WERI-Rb-1 (cell line): ENCODE measurements at places on chromosomes 2 and 18.

GRCh38 chr2:25190536-25190935 lies 22.2 kb upstream of the POMC start:
- no peak for DNase-seq

- no peak for DNase-seq
These were observed 161.1 kb downstream of the MAP2 start for GRCh38 chr2:209584915-209585314.

- DNase-seq = no peak
These were observed 237.3 kb upstream of the THUMPD2 start for GRCh38 chr2:40016151-40016885.

DNA sequence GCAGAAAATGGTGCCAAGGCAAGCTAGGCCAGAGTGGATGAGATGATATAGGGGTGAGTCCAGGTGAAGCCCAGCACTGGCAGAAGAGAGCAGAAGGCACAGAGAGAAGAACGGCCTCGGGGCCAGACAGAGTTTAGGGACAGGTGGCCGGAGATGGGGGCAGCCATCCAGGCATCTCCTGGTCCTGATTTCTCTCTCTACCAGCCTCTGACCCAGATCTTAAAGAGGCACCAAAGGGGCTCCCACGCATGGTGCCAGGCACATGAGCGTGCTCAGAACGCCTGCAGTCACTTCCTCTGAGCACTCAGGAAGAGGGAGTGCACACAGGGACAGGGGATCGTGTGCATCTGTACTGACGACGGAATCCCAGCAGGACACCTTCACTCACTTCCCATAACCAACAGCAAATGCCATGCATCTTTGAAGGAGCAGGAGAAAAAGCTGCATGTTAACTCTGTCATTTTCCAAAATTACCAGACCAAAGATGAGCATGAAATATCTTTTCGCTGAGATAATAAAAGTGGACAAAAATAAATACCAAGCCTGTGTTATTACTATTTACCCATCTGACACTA lies 427.8 kb upstream of the MYT1L start:
- DNase-seq = no peak

DNA sequence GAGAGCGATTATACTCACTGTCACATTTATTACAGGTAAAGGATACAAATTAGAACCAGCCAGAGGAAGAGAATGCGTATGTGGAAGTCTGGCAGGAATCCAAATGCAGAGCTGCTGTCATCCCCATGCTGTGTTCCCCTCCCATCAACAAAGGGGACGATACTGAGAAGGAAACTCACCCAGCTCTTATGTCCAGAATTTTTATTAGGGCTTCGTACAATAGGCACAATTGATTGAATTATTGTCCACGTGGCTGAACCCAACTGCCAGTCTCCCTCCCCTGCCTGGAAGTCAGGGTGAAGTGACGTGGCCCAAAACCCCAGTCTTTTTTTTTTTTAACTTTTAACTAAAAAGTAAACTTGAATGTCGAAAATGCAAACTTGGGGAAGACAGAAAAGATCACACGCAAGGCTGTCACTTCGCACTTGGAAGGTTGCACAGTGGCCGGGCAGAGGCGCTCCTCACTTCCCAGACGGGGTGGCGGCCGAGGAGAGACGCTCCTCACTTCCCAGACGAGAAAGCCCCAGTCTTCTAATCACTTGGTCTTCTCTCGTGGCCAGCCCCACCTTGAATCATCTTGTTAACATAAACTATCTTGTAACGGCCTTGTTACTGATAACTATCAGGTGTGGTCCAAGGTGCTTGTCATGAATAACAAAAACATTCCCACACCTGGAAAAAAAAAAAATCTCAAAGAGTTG lies 40.0 kb upstream of the ITSN2 start:
- DNase-seq = no peak

GRCh38 chr2:45652090-45653031 lies 886 bp downstream of the PRKCE start:
- no peak for DNase-seq

GRCh38 chr2:5749347-5749746 lies 57.2 kb downstream of the SOX11 start:
- no peak for DNase-seq

- no peak for DNase-seq
These were observed 34.2 kb downstream of the TMEM131 start for GRCh38 chr2:97961534-97961933.

DNA sequence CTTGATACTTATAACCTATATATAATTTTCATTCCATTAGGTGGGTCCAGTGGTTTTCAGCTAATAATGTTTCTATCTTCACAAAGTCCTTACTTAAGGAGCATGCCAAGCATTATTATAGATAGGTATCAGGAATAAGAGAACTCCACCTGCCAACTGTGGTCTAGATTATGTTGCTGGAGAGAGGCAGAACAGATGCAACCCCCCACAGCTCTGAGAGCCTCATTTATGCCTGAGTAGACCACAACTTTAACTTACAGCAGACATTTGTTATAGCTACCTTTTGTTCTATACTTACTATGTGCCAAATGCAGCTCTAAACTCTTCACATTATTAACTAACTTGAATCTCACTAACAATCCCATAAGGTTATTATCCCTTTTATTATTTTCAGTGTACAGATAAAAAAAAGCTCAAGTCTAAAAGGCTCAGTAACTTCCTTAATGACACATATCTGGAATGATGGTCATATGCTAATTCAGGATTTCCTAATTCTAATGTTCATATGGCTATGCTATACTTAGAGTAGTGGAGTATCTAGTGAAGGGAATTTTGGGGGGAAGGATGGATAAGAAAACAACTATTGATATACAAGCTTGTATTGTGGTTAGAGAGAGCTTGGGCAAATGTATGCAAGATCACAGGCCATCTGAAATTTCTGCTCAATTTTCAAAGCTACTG lies 119.1 kb upstream of the RND3 start:
- no peak for DNase-seq

GRCh38 chr18:73879328-73879727 lies 268.3 kb downstream of the FBXO15 start:
- no peak for DNase-seq

GRCh38 chr18:6960656-6961055 lies 156.9 kb downstream of the LAMA1 start:
- DNase-seq = no peak

GRCh38 chr2:3022841-3023372 lies 354.7 kb downstream of the EIPR1 start:
- no peak for DNase-seq

GRCh38 chr2:24886691-24887304 lies 33.2 kb downstream of the ADCY3 start:
- no peak for DNase-seq

GRCh38 chr2:45275242-45275805 lies 266.1 kb upstream of the SIX2 start:
- DNase-seq = no peak

DNA sequence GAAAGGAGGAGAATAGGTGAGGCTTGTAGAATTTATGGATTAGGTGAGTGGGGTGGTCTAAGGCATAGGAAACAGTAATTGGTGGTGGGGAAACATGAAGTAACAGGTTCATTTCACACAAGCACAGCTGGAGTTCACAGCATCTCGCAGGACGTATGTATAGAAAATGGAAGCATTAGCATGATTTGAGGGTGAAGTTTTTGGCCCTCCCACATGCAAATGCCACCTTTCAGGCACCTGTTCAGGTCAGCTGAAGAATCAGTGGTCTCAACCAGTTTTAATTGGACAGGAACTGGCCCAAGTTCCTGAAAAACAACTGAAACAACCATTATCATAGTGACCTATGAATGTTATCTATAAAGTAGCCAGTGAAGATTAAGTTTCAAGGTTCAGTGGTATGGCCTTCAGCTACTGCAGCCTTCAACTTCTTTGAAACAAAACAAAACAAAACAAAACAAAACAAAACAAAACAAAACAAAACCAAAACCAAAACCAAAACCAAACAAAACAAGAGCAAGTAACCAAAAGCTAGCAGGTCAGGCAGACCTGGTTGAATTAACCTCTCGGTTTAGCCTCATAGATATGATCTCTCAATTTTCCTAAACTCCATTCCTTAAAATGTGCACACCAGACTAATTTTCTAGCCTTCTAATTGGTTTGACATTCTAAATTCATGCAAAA lies 102.1 kb upstream of the SPHKAP start:
- DNase-seq = no peak

DNA sequence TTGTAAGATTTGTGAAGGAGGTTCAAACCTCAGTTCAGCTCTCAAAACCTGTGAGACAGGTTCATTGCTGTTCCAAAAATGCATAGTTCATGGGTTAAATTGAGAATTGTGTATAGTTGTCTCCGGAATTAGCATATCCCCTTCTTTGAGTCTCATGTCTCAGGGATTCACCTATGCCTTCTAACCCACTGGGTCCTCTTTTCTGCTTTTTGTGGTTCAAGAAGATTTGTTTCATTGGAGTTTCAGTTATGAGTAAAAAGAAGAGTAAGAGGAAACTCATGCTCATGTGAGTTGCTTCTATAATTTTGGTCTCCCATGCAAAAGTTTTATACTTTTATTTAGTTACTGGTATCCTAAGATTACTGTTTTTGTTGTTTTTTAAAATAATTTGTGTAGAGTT lies 1219.8 kb upstream of the ZEB2 start:
- no peak for DNase-seq

GRCh38 chr2:212626371-212626918 lies 87.8 kb upstream of the ERBB4 start:
- DNase-seq = no peak

DNA sequence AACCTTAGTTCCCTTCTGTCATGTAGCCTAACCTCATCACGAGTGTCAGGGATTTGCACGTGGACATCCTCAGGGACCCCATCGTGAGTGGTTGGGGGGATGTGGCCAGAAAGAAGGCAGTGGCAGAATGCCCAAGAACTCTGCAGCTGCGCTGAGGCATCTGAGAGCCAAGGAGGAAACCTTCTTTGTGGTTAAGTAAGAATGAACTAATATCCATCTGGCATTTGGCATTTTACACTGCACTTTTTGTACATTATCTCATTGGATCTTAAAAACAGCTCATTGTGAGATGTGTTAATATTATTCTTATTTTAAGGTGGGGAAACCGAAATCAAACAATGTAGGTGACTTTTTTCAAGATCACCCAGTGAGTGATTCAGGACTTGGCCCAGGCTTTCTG lies 32.6 kb upstream of the APCDD1 start:
- no peak for DNase-seq
